Prostate gland (tissue), 2 donors: ENCODE measurements at places on chromosomes 4 and X. TPM values are rescaled to one million over a fixed set of nuclear protein-coding genes. Genes with fewer than 3 reads are reported as not detected.

DNA sequence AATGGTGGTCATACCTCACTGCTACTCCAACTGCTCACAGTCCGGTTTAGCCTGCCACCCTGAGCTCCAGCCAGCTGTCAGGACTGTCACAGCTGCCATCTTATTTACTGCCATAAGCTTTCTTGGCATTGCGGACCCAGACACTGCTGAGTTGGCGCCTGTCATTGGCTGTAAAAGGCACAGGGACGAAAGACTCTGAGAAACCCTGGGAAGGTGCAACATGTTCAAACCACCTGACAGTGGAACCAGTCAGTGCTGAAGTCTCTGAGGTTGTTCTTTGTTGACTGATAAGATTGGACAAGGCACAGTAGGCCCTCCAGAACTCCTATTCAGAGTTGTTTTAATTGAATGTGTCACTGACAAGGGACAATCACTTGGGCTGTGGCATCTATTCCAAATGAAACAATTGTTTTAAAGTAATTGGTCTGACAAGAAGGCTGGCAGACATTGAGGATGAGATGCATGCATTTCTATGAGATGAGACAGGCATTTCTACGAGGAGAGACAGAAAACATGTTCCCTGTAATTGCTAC is 927.8 kb downstream of the STPG2 start:
- DNase-seq, result no peak

- DNase-seq, result no peak
These were observed 23.8 kb downstream of the IQCM start for GRCh38 chr4:149791851-149792250.

DNA sequence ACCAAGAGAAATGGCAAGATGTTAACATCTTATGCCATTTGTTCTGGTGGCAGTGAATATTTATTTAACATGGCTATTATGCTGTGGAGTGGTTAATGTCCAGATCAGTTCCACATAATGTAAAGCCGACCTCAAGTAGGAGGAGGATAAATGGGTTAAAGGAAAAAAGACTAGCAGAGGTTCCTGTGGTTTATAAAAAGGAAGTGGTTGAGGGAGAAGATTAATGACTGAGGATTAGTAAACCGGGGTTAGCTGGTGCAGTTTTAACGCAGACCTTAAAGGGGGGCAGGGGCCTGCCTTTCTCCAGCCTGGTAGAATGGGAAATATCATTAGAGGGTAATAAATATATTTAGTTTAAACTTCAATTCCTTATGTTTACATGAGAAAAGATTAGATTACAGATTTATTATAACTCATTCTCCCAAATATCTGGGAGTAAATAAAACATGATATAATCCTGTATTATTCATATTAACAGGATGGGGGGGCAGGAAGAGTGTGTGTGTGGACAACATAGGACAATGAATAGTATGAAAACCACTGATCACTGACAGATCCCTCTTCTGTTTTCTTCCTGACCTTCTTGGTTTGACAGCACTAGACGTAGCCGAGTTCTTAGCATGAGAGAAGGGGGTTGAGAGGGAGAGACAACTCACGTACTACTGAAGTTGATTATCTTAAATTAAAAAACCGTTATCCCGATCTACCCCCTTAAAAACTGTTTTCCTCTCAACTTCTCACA is 124.1 kb upstream of the LIMCH1 start:
- no peak for DNase-seq

DNA sequence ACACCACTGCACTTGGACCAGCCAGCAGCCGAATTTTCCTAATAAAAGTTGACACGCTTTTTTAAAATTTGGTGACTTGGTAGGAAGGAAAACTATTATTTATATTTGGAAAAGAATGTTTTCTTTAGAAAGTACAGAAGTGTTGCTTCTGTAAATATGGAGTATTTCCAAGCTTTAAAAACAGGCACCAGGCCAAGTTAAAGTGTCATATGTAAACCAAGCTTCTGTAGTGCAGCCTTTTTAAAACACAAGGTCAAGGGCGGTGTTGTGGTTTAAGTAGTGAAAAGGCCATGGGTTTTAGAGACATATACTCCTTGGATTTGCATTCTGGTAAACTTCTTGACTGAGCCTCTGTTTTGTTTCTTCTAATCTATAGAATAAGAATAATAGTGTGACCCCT is 62.7 kb downstream of the TRIM2 start:
- DNase-seq, result peak; percentile 64

DNA sequence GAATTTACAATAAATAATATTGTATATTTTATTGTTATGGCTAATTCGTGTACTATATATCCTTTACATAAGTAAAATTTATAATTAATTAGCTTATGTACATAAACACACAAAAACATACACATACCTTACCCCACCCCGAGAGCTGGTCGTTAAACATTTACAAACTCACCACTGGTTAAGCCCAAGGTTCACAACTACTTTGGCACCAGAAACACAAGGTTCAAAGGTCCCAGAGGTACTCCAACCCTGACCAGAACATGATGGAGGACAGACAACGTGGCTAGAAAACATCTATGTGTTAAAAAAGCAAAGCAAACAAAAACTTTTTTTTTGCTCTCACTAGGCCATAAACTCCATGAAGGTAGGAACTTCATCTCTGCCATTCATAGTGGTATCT is 37.7 kb downstream of the SLC25A5 start:
- DNase-seq, result no peak

GRCh38 chr4:147284256-147284835 is 196.6 kb upstream of the EDNRA start:
- no peak for DNase-seq

- no peak for DNase-seq
These were observed 8.2 kb upstream of the EXOSC9 start for GRCh38 chr4:121792966-121793365.

SHROOM4 gene
- 7.3 TPM for total RNA-seq

UGT8 gene
- 0.55 TPM for total RNA-seq

CXCL1 gene
- 37.1 TPM for total RNA-seq

LNX1 gene
- total RNA-seq, result 13.1 TPM
